ENCODE measurements at places on chromosomes 11 and 22. TPM values are rescaled to one million over a fixed set of nuclear protein-coding genes. Genes with fewer than 3 reads are reported as not detected.

GRCh38 chr11:109784536-109784935 lies 308.7 kb upstream of the ZC3H12C start:
- H3K4me1 ChIP-seq: no peaks in the 10 kb centered on the region
- DNase-seq: no peak
- H3K36me3 ChIP-seq: no peaks in the 10 kb centered on the region
- H3K27me3 ChIP-seq: no peaks in the 10 kb centered on the region
- no peak overlapping the region for H3K27ac ChIP-seq

DNA sequence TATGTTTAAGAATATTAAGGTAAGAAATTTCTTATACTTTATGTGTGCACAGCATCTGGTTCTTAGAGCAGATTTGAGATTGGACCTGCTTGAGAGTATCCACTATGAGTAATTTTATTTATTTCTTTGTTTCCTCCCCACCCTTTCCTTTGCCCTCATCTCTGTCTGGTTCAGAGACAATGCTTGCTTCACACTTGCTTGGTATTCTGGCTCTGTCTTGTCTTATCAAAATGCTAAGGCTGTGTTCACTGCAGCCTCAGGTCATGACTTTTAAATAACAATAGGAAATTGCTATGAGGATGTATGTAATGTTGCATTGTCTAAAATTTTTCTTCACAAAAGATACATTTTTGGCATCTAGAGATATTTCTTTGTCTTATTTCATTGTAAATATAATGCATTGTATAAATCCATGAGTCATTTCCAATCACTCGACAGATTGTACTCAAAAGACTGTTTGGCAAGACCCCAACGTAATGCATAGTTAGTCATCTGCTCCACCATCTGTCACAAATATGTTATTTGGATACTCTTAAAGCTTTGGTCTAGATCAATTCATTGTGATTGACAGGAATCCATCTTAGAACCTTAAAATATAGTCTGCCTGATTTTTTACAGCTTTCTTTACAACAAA lies 395.7 kb downstream of the AASDHPPT start:
- H3K4me3 ChIP-seq: no peak overlapping the region
- H3K27me3 ChIP-seq: no peaks in the 10 kb centered on the region
- no peak for DNase-seq
- no peak overlapping the region for H3K27ac ChIP-seq
- no peaks in the 10 kb centered on the region for H3K4me1 ChIP-seq

The TRIM68 gene
- total RNA-seq: 13.4 TPM

The MYRF gene
- total RNA-seq: 1.1 TPM

DNA sequence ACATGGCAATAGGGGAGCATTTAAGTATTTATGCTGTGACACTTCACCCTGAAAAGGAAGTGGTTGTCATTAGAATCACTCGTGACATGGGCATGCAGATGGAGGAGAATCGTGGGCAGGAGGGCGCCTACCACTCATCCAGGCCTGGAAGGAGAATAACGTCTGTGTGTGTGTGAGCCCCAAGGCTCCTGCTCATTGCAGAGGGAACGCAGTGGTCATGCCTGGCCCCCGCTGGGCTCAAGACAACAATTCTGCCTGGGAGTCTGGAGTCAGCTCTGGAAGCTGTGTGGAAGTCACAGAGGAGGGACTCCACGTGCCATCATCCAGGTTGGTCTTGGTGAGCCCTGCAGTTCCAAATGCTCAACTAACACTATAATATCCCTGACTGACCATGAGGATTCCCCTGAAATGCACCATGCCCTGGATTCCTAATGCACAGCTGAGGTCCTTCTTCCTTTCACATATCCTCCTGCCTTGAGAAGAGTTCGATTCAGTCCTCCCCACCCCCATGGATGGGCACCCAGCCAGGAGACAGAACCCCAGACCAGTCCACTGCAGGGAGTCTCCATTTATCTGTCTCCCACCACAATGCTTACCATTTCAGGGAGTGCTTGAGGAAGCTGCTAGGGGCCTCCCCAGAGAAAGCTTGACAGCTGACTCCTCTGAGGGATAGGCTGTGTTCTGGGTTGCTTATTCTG lies 446.9 kb upstream of the B3GAT1 start:
- DNase-seq: no peak
- no peaks in the 10 kb centered on the region for H3K4me1 ChIP-seq
- peaks cover 2% of the 10 kb centered on the region for H3K27me3 ChIP-seq
- H3K36me3 ChIP-seq: no peaks in the 10 kb centered on the region

DNA sequence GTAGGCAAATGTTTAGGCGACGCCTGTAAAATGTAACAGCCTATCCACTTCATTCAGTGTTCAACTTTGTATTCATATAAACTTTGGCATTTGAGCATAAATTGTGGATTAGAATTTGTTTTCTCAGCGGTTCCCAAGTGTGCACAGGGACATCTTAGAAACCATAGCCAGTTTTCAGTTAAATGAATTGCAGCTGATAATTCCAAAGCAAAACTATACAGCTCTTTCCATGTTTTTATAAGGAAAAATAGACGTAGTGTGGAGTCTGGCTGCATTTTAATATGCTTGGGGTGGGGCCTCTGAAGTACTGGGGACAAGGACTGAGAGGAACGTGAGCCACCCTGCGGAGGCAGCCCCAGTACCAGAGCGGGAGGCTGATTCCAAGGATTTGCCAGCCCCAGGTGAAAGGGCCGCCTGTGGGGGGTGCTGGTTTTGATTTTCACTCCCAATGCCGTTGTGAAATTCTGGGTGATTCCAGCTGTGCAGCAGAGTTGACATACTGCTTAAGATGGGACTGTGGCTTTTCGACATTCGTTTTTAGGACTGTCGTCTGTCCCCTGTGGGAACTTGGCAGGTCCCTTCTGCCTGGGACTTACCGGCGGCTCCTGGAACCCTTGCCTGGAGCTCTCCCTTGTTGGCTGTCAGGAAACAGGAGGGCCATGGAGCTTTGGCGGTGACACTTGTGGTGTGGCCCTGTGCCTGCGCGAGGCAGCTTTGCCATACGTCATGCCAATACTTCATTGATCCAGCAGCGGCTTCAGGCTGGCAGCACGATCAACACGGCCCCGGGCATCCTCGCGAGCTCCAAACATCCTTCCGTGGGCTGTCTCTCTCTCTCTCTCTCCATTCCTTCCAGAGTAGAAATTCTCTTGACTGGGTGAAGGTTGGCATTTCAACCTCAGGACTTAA lies 370.9 kb downstream of the TBC1D22A start:
- peaks cover 10% of the 10 kb centered on the region for H3K4me1 ChIP-seq
- H3K27me3 ChIP-seq: no peaks in the 10 kb centered on the region

The RRP7A gene
- total RNA-seq: 53.1 TPM

DNA sequence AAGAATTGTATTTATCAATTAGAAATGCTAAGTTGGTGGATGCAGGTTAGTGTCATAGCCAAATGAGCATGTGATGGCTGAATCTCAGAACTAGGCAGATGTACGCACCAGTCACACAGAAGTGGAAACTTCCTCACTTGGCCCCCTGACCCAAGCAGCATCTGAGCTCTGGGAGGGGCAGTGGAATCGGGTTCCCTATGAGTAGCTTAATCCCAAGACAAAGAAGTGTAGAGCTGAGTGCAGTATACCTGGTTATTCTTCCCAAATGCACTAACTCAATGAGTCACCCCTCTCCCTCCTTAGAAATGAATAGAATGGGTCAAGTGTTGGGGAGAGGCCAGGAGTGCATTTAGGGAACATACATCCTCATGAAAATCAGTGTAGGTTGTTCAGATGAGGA lies 224.6 kb downstream of the FAT3 start:
- H3K36me3 ChIP-seq: no peaks in the 10 kb centered on the region
- no peaks in the 10 kb centered on the region for H3K4me1 ChIP-seq
- H3K27me3 ChIP-seq: no peaks in the 10 kb centered on the region
- H3K4me3 ChIP-seq: no peak overlapping the region
- H3K27ac ChIP-seq: no peak overlapping the region
- DNase-seq: no peak

The TMEM191C gene
- 2.0 TPM for total RNA-seq

DNA sequence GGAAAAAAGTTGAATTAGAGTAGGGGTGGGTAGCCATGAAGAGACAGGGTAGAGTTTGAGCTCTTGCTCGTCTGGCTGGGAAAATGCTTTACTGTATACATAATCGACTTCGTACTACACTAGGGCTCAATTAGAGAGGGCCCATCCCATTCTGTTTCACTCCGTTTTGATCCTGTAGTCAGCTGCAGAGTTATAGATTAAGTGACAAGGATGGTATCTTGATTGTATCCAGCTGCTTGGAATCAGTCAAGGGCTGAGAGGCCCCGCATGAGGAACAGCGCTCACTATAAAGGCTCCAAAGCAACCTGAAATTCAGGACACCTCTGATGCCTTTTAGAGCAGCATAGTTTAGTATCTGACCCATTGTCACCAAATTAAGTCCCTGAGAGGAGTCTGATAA lies 81.6 kb downstream of the ALX4 start:
- peaks cover 4% of the 10 kb centered on the region for H3K4me1 ChIP-seq
- H3K4me3 ChIP-seq: no peak overlapping the region
- no peaks in the 10 kb centered on the region for H3K27me3 ChIP-seq
- H3K27ac ChIP-seq: no peak overlapping the region
- H3K36me3 ChIP-seq: no peaks in the 10 kb centered on the region
- DNase-seq: no peak

The LMO2 gene
- total RNA-seq: not detected

- peaks cover 9% of the 10 kb centered on the region for H3K27me3 ChIP-seq
- H3K4me1 ChIP-seq: peaks cover 31% of the 10 kb centered on the region
- H3K27ac ChIP-seq: no peak overlapping the region
- DNase-seq: peak; percentile 77
- H3K4me3 ChIP-seq: no peak overlapping the region
Measured at GRCh38 chr11:11842421-11843008, 743 bp downstream of the USP47 start.

The KDM4D gene
- 0.84 TPM for total RNA-seq

Measured in activated CD4-positive, alpha-beta T cell treated with anti-CD3 and anti-CD28 coated beads, Interleukin-2, amount 10 ng/mL, durations not matched to agents 7 days and 5 days (primary cell).